ENCODE measurements at places on chromosomes 7 and 10. TPM values are rescaled to one million over a fixed set of nuclear protein-coding genes. Genes with fewer than 3 reads are reported as not detected.

The CUTC gene
- 16.1 TPM for total RNA-seq

DNA sequence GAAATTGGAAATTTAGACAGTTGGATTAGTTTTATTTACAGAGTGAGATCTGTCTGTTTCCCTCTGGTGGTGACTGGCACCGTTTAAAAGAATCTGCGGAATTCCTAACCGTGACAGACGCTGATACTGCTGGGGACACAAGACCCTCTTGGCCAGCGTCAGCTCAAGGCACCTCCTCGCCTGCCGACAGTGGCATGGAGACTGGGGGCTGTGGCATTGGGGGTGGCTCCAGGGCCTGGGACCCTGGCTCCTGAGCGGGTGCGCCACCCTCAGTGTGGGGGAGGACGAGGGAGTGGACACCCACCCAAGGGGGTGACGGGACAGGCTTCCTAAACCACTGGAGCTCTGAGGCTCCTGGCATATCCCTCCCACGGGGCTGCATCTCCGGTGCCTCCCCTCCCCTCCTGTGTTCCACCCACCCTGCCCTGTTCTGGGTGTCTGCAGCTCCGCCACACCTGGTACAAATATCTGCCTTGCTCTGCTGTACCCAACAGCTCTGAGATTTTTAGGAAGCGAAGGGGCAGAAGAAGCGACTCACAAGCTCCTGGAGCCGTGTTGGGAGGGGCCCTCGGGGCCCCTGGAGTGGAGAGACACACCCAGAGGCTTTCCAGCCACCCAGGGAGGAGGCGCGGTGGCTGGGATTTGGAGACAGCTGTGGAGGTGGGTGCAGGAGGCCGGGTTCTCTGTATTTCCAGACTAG lies 178.7 kb downstream of the DNAJB6 start:
- no peak for DNase-seq

The ZNF503 gene
- total RNA-seq = 8.3 TPM

DNA sequence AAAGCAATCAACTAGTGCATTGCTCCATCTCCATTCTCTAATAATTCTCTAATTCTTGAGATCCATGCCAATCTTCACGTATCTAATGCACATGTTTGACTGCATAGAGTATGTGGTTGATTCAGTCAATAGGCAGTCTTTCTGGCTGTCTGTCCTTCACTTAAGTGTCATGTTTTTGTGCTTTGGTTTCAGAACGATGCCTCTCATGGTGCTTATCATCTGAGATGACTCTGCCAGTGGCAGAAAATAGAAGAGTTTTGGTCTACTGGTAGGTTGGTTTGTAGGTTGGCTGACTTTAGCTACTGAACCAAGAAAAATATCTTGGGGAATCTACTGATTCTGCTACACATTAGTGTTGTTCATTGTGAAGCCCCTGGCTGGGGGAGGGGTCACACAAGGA lies 364.2 kb downstream of the SFMBT2 start:
- DNase-seq = no peak

The DGKI gene
- 104 TPM for total RNA-seq

DNA sequence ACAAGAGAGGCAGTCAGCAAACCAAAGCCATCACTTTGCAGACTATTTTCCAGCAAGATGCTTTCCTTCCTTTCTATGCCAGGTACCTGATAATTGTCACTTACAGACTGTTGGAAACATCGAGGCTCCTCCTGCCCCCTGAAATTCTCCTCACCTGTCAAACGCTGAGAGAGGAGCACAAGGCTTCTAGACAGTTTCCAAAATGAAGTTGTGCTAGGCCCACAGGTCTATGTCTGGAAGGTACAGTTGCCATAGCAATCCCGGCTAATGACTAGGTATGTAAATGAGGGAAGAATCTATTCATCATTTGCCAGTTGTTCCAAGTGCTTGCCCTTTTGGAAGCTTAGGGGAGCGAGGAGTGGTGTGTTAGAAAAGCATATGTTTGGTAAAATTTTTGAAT lies 334.4 kb downstream of the CALN1 start:
- DNase-seq = no peak

DNA sequence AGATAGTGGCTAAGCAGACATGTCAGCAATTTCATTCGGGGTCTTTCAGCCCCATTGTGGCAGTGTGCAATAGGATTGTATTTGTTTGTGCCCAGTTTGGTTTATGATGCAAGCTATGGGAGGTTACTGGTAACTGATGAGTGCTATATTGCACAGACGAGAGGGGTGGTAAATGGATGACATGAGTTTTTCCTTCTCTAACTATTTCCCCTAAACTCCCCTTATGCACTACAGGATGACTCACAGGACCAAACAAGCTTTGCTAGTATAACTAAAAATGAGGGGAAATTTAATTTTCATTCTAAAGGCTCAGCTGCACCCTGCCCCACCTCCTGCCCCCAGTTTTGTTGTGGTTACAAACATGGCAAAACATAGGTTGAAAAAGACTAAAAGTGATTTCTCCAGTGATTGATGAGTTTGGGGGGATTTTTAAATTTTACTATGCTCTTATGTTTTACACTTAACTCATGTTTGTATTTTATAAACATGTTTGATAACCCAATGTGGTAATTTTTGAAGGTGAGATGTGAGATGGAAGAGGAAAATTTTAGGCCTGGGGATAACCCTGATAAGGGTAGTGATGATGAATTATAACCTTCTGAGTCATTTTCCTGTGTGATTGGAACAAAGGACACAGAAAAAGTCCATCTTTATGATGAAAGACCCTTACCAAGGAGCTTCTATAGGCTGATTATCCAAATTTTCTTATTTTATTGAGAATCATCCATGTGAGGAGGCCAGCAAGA lies 60.8 kb upstream of the NAMPT start:
- no peak for DNase-seq

Measured in dorsolateral prefrontal cortex (tissue), 122 donors.